Stimulated activated CD8-positive, alpha-beta memory T cell treated with anti-CD3 and anti-CD28 coated beads, Interleukin-7, amount 100 ng/mL, for 1 hour (primary cell): ENCODE measurements at places on chromosomes 7 and 10.

DNA sequence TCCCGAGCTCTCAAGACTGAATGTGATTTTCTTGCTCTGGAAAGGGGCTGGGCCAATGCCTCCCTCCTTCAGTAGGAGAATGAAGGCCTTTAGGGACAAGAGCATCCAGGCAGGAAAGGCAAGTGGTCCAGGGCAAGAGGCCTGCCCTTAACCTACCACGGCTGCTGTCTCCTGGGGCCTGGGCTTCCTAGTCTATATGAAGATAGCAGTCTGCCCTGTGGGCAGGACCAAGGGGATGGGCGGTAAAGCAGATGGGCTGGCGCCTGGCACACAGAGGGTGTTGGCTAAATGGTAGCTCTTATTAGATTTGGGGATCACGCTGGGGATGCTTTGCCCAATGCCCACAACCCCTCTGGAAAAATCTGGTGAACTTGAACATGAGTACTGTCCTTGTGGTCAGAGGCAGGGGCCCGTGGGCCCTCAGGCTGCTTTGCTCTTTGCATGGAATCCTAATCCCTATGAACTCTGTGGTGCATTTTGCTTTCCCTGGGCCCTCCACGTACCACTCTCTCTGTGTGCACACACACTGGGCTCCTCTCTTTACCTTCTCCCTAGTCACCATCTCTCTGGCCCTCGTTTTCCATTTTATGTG lies 20.3 kb downstream of the CHAT start:
- no peak for DNase-seq

DNA sequence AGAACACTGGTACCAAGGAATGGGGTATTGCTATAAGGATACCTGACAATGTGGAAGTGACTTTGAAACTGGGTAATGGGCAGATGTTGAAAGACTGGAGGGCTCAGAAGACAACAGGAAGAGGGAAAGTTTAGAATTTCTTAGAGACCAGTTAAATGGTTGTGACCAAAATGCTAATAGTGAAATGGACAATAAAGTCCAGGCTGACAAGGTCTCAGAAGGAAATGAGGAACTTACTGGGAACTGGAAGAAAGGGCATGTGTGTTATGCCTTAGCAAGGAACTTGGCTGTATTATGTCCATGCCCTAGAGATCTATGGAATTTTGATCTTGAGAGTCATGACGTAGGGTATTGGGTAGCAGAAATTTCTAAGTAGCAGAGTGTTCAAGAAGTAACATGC lies 38.0 kb downstream of the FAM149B1 start:
- DNase-seq, result no peak

- no peak for DNase-seq
Observed at GRCh38 chr7:158997471-158997870, 141.1 kb downstream of the DYNC2I1 start.

DNA sequence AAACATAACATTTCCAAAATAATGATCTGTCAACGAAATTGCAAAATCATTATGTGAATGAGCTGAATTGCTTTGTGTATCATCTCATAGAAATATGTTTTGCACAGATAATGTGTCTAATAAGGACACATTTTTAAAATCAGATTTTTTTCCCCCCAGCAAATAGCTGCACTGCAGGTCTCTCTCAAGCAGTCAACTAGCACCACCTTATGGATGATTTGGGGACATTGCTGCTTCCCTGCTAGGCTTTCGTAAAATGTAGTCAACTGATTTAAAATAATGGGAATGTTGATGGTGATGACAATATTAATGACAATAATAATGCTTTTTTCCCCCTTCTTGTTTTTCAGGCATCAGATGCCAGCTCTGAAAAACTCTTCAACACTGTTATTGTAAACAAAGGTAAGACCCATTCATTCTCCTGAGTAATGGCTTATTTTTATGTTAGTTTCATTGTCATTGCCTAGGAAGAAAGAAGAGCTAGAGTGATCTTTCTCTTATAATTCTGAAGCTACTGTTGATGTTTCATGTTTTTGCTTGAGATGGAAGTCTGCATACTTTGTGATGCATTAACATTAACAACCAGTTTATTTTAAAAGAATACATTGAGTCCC lies 433.6 kb upstream of the GALNT17 start:
- no peak for DNase-seq

GRCh38 chr7:117076426-117076943 lies 123.2 kb downstream of the ST7 start:
- DNase-seq, result no peak

GRCh38 chr7:80885757-80886156 lies 33.1 kb downstream of the SEMA3C start:
- no peak for DNase-seq

GRCh38 chr10:71281646-71282322 lies 37.3 kb upstream of the SLC29A3 start:
- no peak for DNase-seq

GRCh38 chr10:71725998-71726579 lies 6.5 kb upstream of the C10orf105 start:
- DNase-seq, result no peak

GRCh38 chr10:1978584-1978983 lies 241.3 kb upstream of the ADARB2 start:
- no peak for DNase-seq

DNA sequence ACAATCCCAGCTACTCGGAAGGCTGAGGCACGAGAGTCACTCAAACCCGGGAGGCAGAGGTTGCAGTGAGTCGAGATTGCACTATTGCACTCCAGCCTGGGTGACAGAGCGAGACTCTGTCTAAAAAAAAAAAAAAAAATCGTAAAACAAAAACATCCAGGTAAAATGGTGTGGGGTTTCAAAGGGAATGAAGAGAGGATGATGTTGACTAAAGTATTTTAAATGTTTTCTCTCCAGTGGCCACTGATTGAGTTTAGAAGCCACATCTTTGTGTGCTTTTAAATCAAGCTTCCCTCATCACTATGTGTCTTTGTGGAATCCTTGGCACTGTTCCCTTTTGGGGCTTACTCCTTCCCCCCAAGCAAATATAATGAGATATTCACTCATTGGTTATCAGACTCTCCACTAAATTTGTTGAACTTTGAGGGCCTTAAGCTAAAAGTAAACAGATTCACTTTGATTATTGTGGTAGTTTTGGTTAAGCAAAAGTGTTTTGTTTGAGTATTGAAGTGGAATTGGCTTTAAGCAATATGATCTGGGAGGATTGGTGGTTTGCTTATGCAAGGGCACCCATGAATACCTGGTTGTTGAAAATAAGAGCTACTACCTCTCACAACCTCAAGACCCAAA lies 162.9 kb downstream of the CDK14 start:
- DNase-seq, result no peak

GRCh38 chr7:327991-328702 lies 38.2 kb downstream of the FOXL3 start:
- no peak for DNase-seq

DNA sequence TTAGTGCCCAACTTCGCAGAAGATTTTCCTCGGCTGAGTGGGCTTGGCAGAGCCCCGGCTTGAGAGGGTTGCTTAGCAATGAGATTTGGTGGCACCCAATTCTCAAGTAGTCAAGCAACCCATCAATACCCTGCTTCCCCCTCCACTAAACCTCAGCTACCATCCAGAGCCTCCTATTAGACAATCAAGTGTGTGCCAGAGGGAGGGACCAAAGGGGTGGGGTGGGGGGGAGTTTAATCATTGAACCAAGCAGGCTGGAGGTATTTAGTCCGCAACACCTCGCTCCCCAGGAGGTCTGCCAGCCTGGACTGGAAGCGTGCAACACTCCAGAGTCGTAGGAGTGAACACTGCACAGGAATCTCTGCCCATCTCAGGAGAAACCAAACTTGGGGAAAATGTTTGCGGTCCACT lies at the start of gene HKDC1:
Gene HKDC1 (plus strand): TSS at position 292 of the 411 bp plus-strand sequence. CDS start 104 bp downstream, at position 396.
- DNase-seq, result no peak

DNA sequence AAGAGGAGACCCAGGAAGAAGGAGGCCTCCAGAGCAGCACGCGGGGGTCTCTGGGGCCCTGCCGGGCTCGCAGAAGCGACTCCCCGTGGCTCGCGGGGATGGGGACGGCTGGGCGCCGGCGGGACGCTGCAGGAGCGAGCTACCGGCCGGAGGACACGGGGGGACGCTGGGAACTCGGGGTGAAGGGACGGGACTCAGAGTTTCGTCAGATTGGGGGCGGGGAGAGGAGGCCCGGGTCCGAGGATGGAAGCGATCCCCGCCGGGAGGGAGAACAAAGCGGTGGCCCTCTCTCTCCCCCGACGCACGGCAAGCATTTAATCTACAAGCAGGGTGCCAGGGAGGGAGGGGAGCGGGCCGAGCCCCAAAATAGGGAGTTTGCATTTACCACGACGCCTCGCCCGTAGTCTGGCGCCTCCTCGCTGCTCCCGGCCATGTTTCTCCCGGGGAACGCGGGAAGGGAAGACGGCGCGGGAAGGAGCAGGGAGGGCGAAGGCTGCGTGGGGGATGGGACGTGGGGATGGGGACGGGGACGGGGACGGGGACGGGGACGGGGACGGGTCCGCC lies at the start of gene PRTFDC1:
Gene PRTFDC1 (minus strand): TSS at position 464 of the 564 bp plus-strand sequence. CDS start 31 bp downstream, at position 433.
- no peak for DNase-seq

- DNase-seq, result no peak
Observed at GRCh38 chr7:22594020-22594419, 94.0 kb upstream of the STEAP1B start.

GRCh38 chr7:12567015-12567414 lies 3.5 kb upstream of the SCIN start:
- no peak for DNase-seq

DNA sequence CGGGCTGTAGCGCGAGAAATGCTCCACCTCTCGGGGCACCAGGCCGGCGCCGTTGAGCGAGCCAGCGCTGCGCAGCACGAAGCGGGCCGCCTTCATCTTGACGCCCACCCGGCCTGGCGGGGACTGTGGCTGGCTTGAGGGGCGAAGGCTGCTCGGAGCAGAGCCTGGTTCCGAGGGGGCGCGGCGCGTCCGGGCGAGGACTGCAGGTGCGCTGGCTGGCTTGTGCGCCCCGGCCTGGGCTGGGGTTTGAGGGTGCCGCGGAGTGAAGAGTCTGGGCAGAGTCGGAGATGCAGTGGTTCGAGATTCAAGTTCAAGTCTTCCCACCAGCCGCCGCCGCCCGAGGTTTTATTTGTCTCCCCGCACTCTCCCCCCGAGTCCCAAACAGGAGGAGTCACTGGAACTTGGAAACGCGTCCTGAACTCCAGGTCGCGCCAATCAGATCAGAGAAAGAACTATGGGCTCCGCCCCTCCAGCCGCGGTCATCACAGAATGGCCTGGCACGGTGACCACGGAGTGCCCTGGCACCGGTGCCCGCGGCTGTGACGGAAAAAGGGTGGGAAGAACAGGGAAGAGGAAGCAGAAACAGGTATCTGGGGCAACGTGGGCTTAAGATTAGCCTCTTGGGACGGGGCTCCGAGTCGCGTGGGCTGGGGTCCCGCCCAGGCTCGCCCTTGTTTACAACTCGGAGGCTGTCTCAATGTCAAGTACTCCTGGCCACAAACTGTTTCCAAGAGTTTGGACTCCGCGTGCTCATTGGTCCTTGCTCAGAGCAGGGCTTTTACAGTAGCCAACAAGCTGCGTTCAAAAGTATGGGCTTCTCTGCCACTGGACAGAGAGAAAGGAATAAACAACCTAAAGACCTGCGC lies at the start of gene PDK4:
Gene PDK4 (minus strand): TSS at position 319 of the 866 bp plus-strand sequence. CDS start 223 bp downstream, at position 96.
- DNase-seq, result no peak

- no peak for DNase-seq
Observed at GRCh38 chr7:101900103-101900502, 82.7 kb downstream of the CUX1 start.

DNA sequence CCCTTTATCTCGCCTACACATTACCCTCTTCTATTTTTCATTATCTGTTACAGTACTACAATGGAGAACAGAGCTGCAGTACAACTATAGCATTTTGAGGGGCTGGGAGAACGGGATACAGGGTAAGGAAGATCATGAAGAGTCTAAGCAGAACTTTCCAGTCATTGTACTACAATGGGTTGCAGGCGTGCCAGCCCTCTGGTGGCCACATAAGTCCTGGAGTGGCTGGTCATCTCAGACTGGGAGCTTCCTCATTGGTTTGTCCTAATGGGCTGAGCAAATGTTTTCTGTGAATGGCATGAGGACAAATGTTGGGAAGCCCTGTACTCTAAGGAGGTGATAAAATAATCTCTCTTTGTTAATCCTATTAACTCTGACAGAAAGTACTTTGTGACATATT lies 33.0 kb downstream of the TMEM106B start:
- DNase-seq, result no peak

- DNase-seq, result no peak
Observed at GRCh38 chr10:123381224-123381623, 227.0 kb downstream of the BUB3 start.

DNA sequence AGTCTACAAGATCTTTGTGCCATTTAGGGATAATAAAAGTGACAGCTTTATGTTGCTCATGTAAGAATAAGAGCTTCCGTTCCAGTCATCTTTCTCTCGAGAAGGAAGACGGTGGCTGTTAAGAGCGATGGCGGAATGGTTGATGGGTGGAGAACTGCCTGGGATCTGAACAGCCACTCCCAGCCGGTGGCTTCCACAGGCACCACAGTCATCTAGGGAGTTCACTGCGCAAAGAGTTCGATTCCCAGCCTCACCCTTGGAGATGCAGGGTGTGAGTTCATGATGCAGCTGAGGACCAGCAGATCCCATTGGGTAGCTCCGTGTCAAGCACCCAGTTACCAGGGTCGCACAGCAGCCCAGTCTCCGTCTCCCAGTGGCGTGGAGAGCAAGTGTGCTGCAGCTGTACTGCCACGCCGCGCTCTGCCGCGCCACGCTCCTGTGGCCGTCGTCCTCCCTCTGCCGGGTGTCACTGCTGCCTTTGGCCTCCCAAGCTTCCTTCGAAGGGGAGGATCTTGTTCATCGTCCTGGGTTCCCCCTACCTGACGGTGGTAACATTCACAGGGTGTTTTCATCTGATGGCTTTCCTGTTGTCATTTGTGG lies 7.8 kb downstream of the SUN1 start:
- DNase-seq, result no peak

GRCh38 chr7:124785994-124786393 lies 20.4 kb upstream of the GPR37 start:
- no peak for DNase-seq

DNA sequence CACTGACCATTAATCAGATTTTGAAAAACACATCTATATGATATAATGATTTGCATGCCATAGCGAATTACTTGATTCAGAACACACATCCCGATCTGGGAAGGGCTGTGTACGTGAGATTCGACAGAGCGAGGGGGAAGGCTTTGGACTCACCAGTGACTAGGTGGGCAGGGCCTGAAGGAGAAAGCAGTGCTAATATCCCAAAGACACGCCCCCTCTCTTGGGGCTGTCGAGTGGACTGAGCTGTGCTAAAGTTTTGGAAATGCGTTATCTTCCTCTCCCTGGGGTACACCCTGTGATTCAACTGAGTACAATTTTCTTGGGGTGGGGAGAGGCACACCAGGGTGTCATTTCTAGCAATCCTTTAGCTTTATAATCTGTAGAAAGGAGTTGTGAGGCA lies 1.8 kb downstream of the LRRC17 start:
- DNase-seq, result no peak

GRCh38 chr7:151550656-151551286 lies 31.1 kb upstream of the RHEB start:
- DNase-seq, result no peak

GRCh38 chr10:119693262-119693957 lies 32.4 kb upstream of the INPP5F start:
- no peak for DNase-seq

- DNase-seq, result no peak
Observed at GRCh38 chr7:104984585-104985258, 29.3 kb upstream of the KMT2E start.
